Glutamatergic neuron (in vitro differentiated cells): ENCODE measurements at places on chromosomes 12 and 14.

GRCh38 chr12:56087220-56087619, 7.3 kb downstream of the ERBB3 start:
- DNase-seq: no peak

DNA sequence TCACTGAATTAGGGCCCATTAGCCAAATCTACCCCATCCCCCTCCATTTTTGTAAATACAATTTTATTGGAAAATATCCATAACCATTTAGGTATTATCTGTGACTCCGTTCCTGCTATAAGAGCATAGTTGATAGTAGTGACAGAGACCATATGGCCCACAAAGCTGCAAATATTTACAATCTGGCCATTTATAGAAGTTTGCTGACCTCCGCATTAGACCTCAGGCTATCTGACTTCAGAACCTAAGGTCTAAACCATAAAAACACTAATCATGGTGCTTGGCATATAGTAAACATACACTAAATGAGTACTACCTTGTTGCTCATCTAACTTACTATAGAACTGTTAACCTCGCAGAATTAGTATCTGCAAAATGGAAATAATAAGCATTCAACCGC, 124.8 kb downstream of the NPAS3 start:
- DNase-seq: no peak

DNA sequence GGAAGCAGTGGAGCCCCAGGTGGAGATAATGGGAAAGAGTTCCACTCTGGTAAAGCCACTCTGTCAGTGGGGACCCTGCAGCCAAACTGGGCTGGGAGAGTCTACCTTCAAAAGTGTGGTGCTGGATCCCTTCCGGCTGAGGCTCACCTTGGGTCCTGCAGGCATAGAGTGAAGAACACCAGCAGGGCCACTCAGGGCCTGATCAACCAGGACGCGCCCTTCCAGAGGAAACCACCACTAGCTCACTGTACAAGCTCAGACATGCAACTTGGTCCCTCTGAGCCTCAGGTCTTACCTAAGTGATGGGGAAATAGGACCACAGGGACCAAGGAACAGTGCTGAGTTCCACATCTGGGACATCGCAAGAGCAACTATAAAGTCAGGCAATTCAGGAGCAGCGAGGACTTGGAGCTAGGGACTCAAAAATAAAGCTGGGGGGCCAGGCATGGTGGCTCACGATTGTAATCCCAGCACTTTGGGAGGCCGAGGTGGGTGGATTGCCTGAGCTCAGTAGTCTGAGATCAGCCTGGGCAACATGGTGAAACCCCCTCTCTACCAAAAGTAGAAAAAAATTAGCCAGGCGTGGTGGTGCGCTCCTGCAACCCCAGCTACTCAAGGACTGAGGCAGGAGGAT, 5.9 kb upstream of the PRPH start:
- DNase-seq: no peak

- no peak for DNase-seq
Observed at GRCh38 chr12:121287267-121287954, 9.1 kb downstream of the CAMKK2 start.

DNA sequence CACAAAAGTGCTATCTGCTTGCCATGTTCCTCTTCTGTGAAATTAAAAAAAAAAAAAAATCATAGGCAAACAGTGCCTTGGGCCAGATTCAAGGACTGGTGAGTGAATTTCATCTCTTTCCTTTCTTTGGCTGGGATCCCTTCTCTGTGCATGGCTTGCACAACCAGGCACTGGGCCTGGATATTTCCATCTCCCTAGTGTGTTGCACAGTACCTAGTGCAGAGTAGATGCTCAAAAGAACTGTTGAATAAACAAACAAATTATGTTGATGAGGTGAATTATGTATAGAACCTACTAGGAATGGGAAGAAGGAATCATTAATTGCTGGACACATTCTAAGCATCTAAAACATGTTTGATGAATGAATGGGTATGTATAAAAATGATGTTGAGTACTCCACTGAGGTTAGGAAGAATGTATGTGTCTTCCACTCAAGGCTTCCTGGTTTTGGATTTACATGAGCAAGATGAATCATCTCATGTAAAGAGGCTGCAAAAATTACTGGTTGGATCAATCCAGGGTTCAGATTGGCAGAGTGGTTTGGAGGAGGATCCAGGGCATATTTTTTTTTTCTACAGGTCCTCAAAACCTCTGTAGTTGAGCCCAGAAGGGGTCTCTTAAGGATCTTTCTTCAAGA, 93.2 kb downstream of the EMP1 start:
- no peak for DNase-seq

DNA sequence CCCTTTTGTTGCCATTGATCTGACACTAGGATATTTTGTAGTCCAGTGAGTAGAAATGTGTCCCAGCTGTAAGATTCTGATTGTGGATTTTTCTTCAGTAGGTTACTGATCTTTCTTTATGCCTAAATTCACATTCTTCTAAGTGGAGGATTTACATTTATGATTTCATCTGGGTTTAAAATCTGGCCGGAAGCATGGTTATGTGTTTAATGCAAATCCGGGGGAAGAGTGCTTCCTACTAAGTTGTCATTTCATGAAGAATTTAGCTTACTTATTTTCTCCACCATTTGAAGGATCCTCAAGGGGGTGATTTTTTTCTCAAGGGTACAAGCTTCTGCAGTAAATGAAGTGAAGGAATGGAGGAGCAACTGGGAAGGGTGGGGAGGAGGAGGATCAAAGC, 96.7 kb downstream of the TMTC2 start:
- DNase-seq: no peak

DNA sequence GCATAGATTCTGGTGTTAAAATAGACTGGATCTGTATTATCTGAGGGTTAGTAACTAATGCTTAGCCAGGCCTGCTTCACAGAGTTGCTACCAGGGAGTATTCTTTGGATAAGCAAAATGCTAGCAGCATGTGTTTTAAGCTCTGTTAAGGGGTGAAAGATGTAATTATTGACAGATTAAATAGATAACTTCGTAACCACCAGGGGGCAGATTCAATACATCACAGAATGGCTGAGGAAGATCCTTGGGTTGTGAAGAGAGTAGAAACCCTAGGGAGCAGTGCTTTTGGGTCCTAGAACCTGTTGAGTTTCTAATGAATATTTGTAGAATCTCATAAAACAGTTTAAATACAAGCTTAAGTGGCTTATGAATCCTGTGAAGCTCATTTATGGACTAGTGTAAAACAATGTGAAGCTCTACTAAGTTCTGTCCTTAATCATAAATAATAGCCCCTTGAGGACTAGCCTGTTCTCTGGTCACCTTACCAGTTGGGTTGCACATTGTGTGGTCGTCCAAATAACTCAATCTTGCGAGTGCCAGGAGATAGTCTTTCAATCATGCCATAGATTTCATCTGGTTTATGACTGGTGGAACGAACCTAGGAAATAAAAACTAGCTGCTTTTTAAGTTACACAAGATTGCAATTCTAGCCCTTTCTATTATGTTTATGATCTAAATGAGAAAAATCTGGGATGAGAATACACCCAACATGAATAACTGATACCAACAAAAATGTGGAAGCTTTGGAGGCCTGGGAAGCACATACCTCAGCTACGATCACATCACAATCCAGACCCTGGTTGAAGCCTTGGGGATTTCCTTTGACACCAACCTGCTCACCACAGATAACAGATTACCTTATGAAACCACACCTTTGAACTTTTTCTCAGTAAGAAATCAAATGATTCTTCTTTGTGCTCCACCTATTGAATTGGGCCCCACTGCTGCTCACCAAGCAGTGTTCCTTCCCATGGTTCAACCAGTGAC, 12.3 kb downstream of the METTL3 start:
- no peak for DNase-seq

DNA sequence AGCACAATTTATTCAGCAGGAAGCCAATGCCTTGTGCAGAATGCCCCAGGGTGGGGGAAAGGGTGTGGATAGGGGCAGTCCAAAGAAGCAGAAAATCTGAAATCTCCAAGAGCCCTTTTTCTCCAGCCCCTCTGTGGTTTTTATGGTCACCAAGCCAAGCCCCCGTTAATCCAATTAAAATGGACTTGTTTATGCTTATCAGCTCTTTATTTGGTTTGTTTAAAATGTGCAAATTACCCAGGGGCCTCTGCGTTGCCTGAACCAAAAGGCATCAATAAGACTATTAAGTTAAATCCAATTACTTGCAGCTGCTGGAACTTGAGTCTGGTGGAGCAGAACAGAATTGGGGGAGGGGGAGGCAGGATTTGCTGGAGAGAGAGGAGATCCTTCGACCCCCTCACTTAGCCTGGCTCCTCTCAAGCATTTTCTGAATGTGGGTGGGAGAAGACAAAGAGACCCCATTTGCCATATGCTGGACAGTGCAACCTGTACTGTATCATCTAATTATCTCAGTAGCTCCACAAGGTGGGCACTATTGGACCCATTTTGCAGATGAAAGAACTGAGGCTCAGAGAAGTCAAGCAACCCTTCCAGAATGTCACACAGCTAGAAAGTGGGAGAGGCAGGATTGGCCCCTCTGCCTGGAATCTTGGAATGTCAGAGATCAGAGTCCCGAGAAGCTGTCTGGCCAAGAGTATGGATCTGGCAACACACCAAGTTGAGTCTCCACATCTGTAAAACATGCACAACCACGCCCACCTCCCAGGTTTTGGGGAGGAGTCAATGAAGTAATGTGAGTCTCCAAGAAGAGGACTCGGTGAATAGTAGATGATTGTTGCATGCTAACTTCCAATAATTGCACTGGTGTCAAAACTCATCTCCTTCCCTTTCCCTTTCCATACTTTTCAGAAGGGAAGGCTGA, 66.9 kb downstream of the CMKLR1 start:
- no peak for DNase-seq

DNA sequence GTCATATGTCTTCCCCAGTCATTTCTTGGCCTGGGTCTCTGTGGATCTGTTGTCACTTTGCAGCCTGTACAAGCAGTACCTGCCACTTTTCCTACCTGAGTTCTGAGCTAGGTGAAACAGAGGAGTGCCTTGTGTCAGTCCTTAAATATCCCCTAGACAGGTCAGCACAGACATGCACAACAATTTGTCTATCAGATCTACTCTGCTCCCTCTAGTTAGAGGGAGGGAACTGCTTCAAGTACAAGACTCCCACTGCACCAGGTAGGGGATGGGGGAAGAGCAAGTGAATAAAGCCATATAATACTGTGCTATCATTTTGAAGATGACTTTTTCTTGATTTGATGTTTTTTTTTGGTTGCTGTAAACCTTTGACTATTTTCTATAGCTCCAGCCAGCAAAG, 39.4 kb downstream of the MIPOL1 start:
- DNase-seq: no peak

DNA sequence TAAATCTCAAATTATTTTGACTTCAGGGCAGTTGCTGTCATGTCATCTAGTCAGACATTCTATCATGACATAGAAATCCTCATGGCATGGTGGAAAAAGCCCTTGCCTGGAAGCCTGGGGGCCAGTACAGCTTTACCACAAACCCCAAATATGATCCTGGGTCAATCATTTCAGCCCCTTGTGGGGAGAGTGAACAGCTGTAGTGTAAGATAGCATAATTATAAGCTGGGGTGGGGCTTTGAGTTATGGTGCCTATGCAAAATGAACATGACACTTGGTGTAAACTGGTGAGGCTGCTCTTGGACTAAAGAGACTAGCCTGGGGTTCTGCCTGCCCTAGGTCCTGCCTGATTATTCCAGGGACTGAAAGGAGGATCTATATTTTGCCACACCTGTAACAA, 207.7 kb upstream of the DDHD1 start:
- DNase-seq: no peak

DNA sequence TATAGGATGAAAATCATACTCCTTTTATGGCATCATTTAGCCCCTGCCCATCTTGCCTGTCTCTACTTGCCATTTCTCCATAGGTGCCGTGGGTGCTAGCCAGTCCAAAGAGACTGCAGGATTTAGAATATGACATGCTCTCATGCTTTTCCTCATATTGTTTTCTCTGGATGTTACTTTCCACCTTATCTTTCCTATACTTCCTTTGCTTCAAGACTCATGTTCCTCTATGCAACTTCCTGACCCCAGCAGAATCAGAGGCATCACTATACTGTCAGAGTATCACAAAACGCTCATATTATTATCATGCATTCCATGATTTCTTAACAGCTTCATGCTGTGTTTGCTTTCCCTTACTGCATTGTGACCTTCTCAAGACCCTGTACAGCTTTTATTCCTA, 220.8 kb upstream of the ABCD2 start:
- no peak for DNase-seq

GRCh38 chr12:12720672-12721161, 3.5 kb downstream of the CDKN1B start:
- no peak for DNase-seq

- DNase-seq: peak; percentile 41
Observed at GRCh38 chr14:23294734-23295561, 7.7 kb downstream of the PPP1R3E start.

DNA sequence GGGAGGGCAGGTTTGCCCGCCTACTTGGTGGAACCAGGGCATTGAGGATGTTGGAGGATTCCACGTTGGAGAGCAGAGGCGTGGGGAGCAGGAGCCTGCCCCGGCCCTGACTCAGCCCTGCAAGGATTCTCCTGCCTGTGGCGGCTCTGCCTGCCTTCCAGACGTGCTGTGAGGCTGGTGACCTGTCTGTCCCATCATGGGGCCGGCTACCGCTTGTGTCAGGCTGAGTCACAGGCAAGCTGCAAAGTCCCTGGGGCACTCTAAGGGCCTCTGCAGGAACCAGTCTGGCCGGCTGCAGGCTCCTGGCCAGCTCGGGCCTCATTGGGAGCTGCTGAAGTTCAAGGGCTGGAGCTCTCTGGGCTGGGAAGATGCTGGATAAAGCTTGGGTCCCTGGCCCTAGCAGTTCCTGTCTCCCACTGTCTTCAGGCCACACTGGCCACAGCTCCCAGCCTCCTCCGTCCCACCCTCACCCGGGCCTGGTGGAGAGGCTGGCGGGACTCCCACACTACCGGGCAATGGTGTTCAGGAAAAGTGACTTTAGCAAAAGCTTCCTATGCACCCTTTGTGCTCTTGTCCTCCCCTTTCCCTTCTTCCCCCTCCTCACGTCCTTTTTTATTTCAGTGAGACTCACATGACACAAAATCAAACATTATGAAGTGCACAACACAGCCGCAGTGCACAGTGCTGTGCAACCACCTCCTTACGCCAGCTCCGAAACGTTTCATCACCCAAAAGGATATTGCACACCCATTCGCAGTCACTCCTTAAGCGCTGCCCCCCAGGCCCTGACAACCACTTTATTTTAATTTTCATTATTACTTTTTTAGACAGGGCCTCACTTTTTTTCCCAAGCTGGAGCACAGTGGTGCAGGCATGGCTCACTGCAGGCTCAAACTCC, 22.0 kb upstream of the ULK1 start:
- DNase-seq: no peak

DNA sequence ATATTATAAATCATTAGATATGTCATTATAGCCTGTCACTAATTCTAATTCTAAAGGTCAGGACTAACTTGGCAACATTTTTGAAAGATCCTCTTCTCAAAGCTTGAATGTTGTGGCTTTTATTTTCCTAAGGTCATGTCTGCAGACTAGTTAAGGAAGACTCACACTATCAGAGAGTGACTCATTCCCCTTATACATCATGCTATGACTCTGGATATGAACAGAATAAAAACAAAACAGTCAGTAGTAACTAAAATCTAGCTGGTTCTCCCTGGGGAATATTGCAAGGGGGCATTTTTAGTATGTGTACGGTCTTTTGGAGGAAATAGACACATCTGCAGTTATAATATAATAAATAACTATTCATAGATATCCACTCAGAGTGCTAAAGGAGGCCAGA, 170.6 kb downstream of the SLC2A13 start:
- DNase-seq: no peak

- DNase-seq: no peak
Observed at GRCh38 chr12:46221255-46222128, 47.4 kb downstream of the SLC38A1 start.
